Prostate gland (tissue), 2 donors: ENCODE measurements at places on chromosomes 13 and 19. TPM values are rescaled to one million over a fixed set of nuclear protein-coding genes. Genes with fewer than 3 reads are reported as not detected.

DNA sequence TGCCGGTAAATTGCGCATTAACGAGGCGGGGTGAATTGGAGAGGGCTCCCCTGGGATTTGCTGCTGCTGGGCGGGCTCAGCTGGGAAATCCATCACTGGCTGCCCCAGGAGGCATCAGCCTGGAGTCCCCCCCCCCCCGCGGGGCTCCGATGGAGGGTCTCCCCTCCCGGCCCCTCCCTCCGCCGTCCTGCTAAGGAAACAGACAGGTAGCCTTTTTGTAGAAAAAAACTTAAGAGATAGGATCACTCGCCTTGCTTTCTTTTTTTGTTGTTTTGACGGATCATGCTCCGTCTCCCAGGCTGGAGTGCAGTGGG is 6.8 kb downstream of the TLE6 start:
- DNase-seq = no peak

Gene TUBB4A
- total RNA-seq = 0.23 TPM

DNA sequence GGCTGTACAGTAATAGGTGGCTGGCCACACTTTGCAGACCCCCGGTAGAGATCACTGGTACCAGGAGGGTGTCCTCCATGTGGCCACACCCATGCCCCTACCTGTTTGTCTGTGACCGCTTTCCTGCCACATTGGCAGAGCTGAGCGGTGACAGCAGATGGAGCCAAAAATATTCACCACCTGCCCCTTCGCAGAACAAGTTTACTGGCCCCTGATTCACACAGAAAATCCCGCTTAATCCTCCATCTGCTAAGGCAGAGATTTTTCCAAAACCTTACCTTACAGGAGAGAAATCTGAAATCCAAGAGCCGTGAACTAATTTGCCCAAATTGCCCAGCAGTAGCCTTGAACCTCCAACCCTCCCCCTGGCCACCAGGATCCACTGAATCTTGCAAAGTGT is 52.1 kb downstream of the MYO9B start:
- no peak for DNase-seq

Gene ZNF560
- total RNA-seq = not detected

Gene TTC9B
- total RNA-seq = not detected
